ENCODE measurements at places on chromosomes 2 and 18.

- DNase-seq: no peak
Observed at GRCh38 chr18:45039376-45039775, 358.7 kb downstream of the SETBP1 start.

- no peak for DNase-seq
Observed at GRCh38 chr2:74881176-74881575, 47.2 kb downstream of the HK2 start.

DNA sequence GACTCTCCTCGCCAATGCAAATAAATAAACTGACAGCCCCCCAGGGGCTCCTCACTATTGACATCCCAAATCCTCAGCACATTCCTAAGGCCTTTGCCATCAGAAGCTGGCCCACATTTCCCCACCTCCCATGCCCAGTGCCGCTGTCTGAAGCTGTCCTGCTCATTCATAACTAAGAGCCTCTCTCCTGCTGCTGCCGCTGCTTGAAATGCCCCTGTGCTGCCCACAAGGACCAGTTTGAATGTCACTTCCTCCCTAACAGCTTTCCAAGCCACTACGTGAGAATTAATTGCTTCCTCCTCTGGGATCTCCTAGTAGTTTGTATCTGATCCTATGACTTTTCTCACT lies 151.6 kb upstream of the CAPN13 start:
- DNase-seq: no peak

DNA sequence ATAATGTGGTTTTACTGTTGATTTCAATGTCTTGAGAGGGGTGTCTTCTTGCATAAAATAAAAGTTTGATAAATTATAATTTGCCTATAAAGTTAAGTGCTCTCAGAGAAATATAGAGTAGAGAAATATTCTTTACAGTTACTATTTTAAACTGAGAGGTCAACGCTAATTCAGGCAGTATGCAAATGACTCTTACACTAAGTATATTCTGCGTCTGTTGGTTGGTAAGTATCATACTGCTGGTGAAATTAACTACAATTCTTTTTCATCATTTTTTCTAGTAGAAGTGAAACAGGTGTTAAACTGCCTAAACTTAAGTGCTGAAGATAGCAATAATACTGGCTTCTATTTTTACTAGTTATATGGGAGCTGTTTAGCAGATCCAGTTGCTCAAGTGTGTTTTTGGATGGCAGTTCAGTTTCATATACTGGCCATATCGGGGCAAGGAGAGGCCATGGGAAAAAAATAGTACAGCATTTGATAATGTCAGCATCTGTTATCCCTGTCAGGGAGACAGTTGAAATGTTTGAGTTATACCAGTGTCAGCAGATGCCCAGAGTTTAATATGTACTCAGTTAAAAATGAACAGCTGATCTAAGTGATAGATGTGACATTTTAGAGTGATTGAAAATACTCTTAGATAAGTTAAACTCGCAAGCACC lies 86.2 kb downstream of the MIB1 start:
- no peak for DNase-seq

DNA sequence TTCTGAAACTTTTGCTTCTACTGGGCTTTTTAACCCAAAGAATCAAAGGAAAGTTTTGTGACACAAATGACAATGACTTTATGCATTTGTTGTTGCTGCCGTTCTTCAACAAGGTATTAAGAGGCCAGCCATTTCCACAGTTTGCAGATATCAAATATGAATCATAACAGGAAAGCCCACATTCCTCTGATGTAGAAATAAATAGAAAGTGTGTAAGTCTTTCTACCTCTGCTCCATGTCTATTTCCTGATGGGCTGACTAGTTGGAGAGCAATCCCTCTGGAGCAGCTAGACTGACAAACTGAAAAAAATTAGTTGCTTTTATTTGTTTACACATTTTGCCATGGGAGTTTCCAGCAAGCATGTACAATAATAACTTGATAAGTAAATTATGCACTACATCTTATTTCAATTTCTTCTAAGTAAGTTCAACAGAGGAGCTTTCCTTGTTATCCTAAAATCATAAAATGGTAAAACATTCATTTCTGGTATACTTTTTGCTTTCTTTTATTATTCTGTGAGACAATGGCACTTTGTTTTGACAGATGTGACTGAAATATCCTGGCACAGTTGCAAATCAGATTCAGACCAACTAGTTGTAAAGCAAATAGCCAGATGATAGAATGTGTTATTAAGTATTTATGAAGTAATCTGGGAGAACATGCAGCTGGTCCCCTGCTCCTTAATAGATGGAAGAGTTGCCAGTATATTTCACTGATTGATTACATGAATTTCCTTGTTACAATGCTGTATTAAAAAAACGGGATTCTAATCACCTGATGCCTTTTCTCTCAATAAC lies 266.7 kb downstream of the METTL4 start:
- DNase-seq: peak; percentile 28
